ENCODE measurements at places on chromosomes 13 and 19.

- DNase-seq: no peak
Observed at GRCh38 chr13:41847216-41847615, 113.7 kb downstream of the VWA8 start.

DNA sequence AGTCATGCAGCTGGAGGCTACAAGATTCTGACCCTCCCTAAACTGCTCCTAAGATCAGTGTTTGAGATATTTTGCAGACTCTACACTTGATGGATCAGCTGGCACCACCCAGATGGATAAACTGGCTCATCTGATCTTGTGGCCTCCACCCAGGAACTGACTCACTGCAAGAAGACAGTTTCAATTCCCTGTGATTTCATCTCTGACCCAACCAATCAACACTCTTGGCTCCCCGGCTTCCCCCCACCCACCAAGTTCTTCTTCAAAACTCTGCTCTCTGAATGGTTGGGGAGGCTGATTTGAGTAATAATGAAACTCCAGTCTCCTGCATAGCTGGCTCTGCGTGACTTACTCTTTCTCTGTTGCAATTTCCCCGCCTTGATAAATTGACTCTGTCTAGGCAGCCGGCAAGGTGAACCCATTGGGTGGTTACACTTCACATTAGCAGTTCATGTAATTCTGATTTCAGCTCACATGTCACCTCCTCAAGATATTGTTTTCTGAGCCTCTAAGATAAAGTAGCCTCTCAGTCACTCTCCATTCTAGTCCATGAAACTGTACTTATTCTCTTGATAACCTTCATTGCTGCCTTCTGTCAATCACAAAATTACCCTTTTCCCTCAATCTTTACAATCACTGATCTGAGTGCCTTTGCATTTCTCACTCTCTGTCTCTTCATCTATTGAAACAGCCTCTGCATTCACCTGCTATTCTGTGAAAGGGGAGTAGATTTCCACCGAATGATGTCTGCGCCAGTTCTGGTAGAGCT is 9.9 kb upstream of the FPR3 start:
- no peak for DNase-seq

GRCh38 chr13:64480211-64480610 is 2749.9 kb downstream of the PCDH9 start:
- no peak for DNase-seq

GRCh38 chr19:55658846-55659459 is 4.1 kb downstream of the U2AF2 start:
- no peak for DNase-seq

- DNase-seq: no peak
Observed at GRCh38 chr13:80450386-80450785, 109.5 kb upstream of the SPRY2 start.

DNA sequence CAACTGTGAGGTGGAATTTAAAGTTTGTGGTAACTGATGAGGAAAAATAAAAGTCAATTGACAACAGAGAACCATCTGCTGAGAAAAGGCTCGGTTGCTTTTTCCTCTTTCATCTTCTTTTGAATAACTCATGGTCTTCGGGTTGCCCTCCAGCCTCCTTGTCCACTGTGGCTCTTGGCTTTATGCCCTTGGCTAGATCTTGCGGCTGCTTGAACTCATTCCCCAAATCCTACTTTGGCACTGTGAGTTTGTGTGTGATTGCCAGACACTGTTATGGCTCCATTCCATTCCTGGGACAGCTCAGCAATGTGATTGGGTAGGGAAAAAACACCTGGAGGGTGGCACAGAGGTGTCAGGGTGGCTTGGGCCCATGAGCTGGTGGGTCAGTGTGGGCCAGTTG is 387.4 kb downstream of the DLEU7 start:
- no peak for DNase-seq

DNA sequence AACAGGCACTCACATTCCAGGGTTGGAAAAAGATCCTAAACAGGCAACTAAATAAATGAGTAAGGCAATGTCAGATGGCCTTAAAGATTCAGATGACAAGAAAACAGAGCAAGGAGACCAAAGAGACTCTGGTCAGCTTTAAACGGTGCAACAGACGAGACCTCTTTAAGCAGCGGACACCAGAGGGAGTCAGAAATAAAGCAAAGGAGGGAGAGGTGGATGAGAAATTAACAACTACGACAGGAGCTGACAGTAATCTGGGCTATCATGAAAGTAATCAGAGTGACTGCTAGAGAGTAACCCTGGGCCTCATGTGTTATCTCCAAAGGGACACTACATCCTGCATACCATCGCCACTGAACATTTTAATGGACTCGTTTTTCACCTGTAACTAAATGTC is 1.1 kb downstream of the ZNF550 start:
- no peak for DNase-seq

- DNase-seq: no peak
Observed at GRCh38 chr19:39737351-39737750, 478 bp downstream of the CLC start.

GRCh38 chr13:22162889-22163288 is 492.0 kb downstream of the FGF9 start:
- no peak for DNase-seq

- DNase-seq: no peak
Observed at GRCh38 chr19:46410205-46411087, 2.9 kb downstream of the CCDC8 start.

GRCh38 chr13:108853031-108853430 is 223.6 kb downstream of the MYO16 start:
- DNase-seq: no peak

DNA sequence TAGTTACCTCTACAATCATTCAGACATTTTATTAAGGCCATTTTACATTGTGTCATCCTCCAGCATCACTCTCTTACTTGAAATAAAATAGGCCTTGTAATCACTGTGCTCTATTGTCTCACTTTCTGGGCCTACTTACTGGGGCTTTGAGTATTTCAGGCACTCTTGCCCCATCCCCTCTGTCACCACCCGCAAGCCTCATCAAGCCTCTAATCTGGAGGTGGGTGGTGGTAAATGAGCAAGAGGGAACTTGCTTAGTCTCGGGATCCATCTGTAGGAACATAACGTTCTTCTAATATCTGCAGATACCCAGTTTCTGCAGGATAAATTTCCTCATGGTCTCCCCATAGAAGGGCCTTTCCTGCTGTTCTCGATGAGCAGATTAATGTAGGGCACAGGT is 19.4 kb upstream of the GPR18 start:
- DNase-seq: no peak

- DNase-seq: no peak
Observed at GRCh38 chr13:95533545-95534160, 18.9 kb upstream of the CLDN10 start.

DNA sequence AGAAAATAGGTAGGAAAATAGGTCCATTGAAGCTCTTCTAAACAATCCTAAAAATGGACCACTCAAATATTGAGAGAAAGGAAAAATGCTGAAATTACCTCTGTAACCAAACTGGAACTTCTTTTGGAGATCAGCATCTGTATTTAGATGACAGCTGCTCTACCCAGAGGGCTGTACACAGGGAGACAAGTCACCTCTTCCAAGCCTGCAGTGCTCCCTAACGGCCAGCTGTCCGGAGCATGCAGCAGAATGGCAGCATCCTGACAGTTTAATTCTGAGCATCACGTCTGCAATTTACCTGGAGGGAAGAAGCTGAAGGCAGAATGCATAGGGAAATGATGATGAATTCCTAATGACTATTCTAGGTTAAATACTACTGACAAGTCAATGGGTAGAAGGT is 62.8 kb upstream of the DIAPH3 start:
- DNase-seq: no peak

- DNase-seq: no peak
Observed at GRCh38 chr13:103759361-103759760, 693.1 kb upstream of the SLC10A2 start.

DNA sequence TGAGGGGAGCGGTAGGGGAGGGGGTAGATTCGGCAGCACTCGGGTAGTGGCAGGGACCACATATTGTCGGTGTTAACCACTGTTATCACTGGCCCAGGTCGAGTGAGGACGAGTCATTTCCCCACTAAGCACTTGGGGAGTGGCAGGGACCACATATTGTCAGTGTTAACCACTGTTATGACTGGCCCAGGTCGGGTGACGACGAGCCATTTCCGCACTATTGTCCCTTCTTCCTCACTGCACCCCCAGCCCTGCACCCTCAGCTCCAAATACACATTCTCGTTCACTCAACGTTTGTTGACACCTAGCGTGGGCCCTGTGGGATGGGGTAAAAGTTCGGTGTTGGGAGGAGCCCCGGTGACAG is 467 bp upstream of the CLN5 start:
- DNase-seq: no peak
